ENCODE measurements at places on chromosomes 3 and 15. TPM values are rescaled to one million over a fixed set of nuclear protein-coding genes. Genes with fewer than 3 reads are reported as not detected.

Gene AGBL1
- not detected for polyA plus RNA-seq

Gene EPB42
- not detected for polyA plus RNA-seq

Gene CKMT1A
- not detected for polyA plus RNA-seq

Gene ZPLD1
- not detected for polyA plus RNA-seq

Gene FANCI
- polyA plus RNA-seq: 3.4 TPM

Gene TRANK1
- polyA plus RNA-seq: 27.7 TPM

Gene GOLGA8S
- polyA plus RNA-seq: not detected

Gene GOLGA8N
- 0.38 TPM for polyA plus RNA-seq
